ENCODE measurements at places on chromosomes 7 and 10. TPM values are rescaled to one million over a fixed set of nuclear protein-coding genes. Genes with fewer than 3 reads are reported as not detected.

- DNase-seq: no peak
- H3K4me1 ChIP-seq: no peaks in the 10 kb centered on the region
- H3K36me3 ChIP-seq: no peaks in the 10 kb centered on the region
- H3K27ac ChIP-seq: no peak overlapping the region
Observed at GRCh38 chr10:88830643-88831268, 20.9 kb downstream of the ANKRD22 start.

DNA sequence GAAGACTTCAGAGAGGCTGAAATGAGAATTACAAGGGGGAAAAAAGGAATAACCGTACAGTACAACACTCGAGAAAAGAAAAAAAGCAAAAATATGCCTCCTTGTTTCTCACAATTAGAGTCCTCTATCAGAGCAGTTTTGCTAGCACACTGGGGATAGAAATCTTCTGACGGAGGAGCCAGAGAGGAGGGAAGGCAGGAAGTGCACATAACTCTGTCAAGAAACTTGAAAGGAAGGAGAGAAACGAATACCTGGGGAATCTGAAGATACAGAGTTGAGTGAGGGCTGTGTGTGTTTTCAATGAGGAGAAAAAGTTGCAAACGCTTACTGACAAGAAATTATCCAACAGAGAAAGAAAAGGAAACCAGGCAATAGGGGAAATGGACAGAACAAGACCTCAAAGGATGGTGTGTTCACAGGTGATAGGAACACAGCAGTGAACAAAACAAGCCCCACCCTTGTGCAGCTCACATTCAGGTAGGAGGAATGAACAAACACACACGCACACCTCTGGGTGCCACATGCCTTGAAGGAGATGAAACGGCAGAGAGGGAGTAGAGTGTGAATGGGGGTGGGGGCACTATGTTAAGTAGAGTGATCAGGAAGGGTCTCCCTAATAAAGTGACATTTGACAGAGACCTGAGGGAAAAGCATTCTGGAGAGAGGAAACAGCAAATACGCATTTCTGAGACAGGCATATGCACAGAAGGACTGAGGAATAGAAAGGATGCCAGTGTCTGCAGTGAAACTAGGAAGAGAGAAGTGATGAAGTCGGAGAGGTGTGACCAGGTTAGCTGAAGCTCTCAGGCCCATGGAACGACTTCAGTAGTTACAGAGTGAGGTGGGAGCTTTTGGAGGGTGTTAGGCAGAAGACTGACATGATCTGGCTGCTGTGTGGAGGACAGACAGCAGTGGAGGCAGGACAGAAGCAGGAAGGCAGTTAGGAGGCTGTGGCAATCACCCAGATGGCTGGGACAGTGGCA lies 46.7 kb upstream of the SPOCK2 start:
- H3K4me1 ChIP-seq: peaks cover 17% of the 10 kb centered on the region
- H3K27ac ChIP-seq: no peak overlapping the region
- DNase-seq: no peak
- H3K4me3 ChIP-seq: no peak overlapping the region
- no peaks in the 10 kb centered on the region for H3K27me3 ChIP-seq

GRCh38 chr7:98224701-98225181 lies 13.5 kb downstream of the BHLHA15 start:
- no peaks in the 10 kb centered on the region for H3K27me3 ChIP-seq
- H3K36me3 ChIP-seq: peaks cover 88% of the 10 kb centered on the region
- no peaks in the 10 kb centered on the region for H3K4me1 ChIP-seq
- H3K27ac ChIP-seq: no peak overlapping the region

- no peak overlapping the region for H3K27ac ChIP-seq
- no peaks in the 10 kb centered on the region for H3K4me1 ChIP-seq
- no peak for DNase-seq
- H3K36me3 ChIP-seq: no peaks in the 10 kb centered on the region
- H3K27me3 ChIP-seq: no peaks in the 10 kb centered on the region
Observed at GRCh38 chr10:84172467-84173356, 889 bp upstream of the GPR15LG start.

- no peaks in the 10 kb centered on the region for H3K4me1 ChIP-seq
- no peak overlapping the region for H3K4me3 ChIP-seq
- no peaks in the 10 kb centered on the region for H3K36me3 ChIP-seq
- no peaks in the 10 kb centered on the region for H3K27me3 ChIP-seq
- DNase-seq: no peak
Observed at GRCh38 chr7:158362912-158363905, 224.4 kb downstream of the PTPRN2 start.

DNA sequence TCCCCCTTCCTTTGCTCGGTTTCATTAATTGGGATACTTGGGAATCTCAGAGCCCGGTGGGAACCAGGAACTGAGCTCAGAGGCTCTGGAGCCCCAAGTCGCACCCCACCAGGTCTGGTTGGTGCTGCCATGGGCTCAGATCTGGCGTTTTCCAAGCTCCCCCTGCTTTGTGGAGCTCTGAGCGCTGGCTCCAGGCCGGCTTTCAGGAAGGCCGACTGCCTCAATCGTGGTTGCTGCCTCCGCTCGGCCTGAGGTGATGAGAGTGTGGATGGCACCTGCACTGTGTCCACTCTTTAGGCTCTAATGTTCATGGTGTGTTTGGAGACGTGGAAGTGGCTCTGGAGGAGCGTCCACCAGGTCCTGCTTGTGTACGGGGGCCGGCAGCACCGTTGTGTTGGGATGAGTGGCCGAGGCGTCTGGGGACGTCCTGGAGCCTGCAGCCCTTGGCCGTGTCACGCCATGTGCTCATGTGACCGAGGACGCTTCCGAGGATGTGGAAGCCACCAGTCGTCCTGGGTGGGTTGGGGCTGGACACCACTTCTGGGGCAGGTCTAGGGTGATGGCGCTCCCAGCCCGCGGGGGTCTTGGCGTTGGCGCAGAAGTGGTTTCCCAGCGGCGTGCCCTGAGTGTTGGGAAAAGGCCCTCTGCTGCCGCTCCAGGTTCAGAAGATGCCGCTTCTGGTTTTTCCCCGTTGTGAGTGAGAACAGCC lies 8.2 kb downstream of the INPP5A start:
- H3K4me1 ChIP-seq: peaks cover 67% of the 10 kb centered on the region
- no peaks in the 10 kb centered on the region for H3K36me3 ChIP-seq
- no peak overlapping the region for H3K4me3 ChIP-seq
- no peak for DNase-seq
- no peak overlapping the region for H3K27ac ChIP-seq

DNA sequence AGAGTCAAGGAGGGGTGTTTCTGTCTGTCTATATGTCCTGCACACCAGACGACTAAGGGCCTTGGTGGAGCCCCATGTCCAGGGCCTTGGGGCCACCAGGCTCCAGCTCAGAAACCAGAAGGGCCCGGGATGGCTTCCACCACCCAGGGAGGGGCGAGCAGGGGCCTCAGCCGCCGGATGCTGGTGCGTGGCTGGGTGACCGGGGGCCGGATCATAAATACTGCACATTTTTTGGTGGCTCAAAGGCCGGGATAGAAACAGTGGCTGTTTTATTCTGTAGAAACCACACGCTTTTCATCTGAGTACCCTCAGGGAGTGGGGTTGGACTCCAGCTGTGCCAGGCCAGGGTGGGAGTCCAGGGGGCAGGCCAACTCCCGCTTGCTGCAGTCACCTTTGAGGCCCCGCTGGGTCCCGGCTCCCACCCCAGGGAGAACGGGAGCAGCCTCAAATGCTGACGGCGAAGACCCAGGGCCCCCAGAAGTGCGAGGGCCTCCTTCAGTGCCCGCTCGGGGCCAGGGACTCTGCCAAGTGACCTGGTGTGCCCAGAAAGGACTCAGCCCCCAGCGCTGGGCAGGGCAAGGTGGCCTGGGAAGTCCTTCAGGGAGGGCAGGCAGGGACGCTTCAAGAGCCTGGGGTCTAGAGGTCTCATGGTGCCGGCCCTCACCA lies 28.2 kb downstream of the PDGFA start:
- no peaks in the 10 kb centered on the region for H3K4me1 ChIP-seq
- H3K36me3 ChIP-seq: peaks cover under 1% of the 10 kb centered on the region
- H3K27me3 ChIP-seq: no peaks in the 10 kb centered on the region

- no peak for DNase-seq
- H3K4me1 ChIP-seq: no peaks in the 10 kb centered on the region
Observed at GRCh38 chr10:84603971-84604370, 275.6 kb downstream of the CCSER2 start.

- no peak overlapping the region for H3K27ac ChIP-seq
- peaks cover 30% of the 10 kb centered on the region for H3K27me3 ChIP-seq
- H3K4me3 ChIP-seq: no peak overlapping the region
- H3K4me1 ChIP-seq: peaks cover 20% of the 10 kb centered on the region
Observed at GRCh38 chr7:151384352-151384697, 25.5 kb downstream of the WDR86 start.

- H3K36me3 ChIP-seq: peaks cover 62% of the 10 kb centered on the region
- H3K4me1 ChIP-seq: peaks cover 17% of the 10 kb centered on the region
- H3K4me3 ChIP-seq: no peak overlapping the region
Observed at GRCh38 chr10:93384006-93384405, 98.1 kb downstream of the MYOF start.

GRCh38 chr7:38655833-38656774 lies 24.9 kb upstream of the AMPH start:
- no peaks in the 10 kb centered on the region for H3K4me1 ChIP-seq
- H3K27me3 ChIP-seq: no peaks in the 10 kb centered on the region
- no peak overlapping the region for H3K27ac ChIP-seq
- H3K4me3 ChIP-seq: no peak overlapping the region

SFTPA1 gene
- total RNA-seq: 10,352 TPM

PAPOLB gene
- total RNA-seq: 0.24 TPM

SLC16A12 gene
- total RNA-seq: 1.0 TPM

AKR1C8 gene
- 0.83 TPM for total RNA-seq

CACNA2D1 gene
- total RNA-seq: 12.5 TPM

IDI2 gene
- not detected for total RNA-seq
